ENCODE measurements at places on chromosomes 1 and 21.

DNA sequence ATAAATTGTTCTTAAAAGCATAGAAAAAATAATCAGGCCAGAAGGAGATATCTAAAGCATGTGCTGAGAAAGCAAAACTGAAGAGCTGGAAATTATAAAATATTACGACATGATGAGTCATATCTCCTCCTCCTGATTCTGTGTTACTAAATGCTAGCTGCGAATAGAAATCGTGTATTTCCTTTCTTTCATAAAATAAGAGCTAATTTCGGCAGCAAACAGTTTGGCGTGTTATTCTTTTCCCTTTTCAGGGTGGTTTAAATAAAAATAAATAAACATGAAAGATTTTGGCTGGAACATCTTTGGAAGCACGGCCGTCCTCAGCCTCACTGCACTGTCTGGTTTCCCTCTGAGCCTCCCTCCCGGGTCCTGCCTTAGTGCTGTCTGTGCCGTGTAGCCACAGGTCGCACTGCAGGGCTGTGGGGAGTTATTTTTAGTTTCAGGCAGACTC, 56.0 kb downstream of the ADARB1 start:
- no peak for DNase-seq

GRCh38 chr21:34360488-34361241, 3.1 kb upstream of the KCNE2 start:
- no peak for DNase-seq

- DNase-seq: no peak
Observed at GRCh38 chr1:208115924-208116640, 128.1 kb downstream of the PLXNA2 start.

GRCh38 chr21:31257265-31257664, 86.8 kb downstream of the TIAM1 start:
- no peak for DNase-seq

DNA sequence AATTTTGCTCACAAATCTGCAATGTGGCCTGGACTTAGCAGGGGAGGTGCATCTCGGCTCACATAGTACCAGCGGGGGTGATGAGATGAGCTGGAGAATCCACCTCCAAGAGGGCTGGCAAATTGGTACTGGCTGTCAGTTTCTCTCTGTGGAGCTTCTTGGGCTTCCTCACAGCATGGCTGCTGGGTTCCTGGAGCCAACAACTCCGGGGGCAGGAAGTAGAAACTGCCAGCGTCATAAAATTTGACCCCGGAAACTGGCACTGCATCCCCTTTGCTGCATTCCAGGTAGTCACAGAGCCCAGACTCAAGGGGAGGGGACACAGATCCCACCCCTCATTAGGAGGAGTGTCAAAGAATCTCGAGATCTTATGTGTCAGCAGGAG, 17.0 kb upstream of the TNFRSF1B start:
- DNase-seq: no peak

- DNase-seq: no peak
Observed at GRCh38 chr1:183058851-183059502, 35.8 kb downstream of the LAMC1 start.

DNA sequence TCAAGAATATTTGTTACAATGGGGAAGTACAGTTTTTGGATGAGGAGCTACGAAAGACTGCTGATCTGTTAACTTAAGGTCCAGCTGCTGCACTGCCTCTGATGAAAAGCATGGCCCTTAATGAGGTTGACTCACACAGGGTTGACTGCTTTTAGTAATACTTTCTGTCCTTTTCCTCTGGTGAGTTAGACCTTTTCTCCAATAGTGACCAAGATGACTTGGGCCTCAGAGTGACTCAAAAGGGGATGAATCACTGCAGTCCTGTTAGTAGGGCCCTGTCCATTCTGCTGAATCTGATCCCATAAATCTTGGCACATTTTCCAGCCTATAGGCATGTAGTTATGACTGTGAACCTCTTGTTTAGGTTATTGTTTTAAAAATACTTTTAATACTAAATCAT, 2.7 kb downstream of the DISP1 start:
- DNase-seq: no peak

Measured in activated CD4-positive, alpha-beta T cell treated with anti-CD3 and anti-CD28 coated beads, Interleukin-2, amount 50 U/mL, for 1 hour (primary cell).